ENCODE measurements at places on chromosomes 7 and 10. TPM values are rescaled to one million over a fixed set of nuclear protein-coding genes. Genes with fewer than 3 reads are reported as not detected.
A peak's percentile ranks its signal among the peaks of the same experiment; 100 is the strongest.

GRCh38 chr7:131011976-131012375 lies 278.0 kb upstream of the KLF14 start:
- H3K27me3 ChIP-seq, result peaks cover 3% of the 10 kb centered on the region
- H3K4me1 ChIP-seq, result peaks cover 97% of the 10 kb centered on the region
- peak; percentile 91 for DNase-seq
- peaks cover 30% of the 10 kb centered on the region for H3K36me3 ChIP-seq

DNA sequence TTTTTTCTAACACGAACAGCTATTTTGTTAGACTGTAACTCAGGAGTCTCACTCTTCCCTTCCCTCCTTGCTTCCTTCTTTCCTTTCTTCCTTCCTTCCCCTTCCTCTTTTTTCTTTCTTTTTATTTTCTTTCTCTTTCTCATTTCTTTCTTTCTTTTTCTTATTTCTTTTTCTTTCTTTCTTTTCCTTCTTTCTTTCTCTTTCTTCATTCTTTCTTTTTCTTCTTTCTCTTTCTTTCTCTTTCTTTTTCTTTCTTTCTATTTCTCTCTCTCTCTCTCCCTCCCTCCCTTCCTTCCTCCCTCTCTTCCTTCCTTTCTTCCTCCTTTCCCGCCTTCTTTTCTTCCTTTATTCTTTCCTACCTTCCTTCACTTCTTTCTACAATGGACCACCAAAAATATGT lies 1443.0 kb upstream of the LRRTM3 start:
- no peak overlapping the region for H3K4me3 ChIP-seq
- H3K27me3 ChIP-seq, result no peaks in the 10 kb centered on the region
- no peaks in the 10 kb centered on the region for H3K36me3 ChIP-seq
- no peak overlapping the region for H3K27ac ChIP-seq

DNA sequence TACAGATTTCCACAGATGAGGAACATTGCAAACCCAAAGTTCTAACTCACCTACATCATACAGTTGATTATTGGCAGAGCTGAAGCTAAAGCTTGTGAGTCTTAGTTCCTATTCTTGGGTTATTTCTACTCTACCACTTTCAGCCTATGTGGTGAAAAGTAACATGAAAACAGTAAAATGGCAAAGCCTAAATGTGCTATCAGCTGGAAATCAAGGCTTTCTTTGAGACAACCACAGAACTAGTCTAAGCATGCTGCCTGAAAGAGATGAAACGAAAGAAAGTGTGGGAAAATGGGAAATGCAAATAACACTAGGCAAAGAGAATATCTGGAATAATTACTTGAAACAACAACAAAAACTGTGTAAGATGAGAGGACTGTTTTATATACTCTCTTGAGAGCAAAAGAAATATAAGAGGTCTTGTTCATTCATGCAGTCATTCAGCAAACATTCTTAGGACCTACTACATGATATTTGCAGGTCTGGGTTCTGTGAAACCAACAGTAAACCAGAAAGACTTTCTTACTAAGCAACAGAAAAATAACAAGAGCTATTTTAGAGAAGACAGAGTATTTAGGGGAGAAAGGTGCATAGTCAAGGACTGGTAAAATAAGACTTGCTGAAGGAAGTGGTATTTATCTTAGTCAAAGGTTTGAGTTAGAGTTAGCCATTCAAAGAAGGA lies 437.1 kb downstream of the HTR7 start:
- DNase-seq, result no peak
- peaks cover 8% of the 10 kb centered on the region for H3K36me3 ChIP-seq
- H3K4me1 ChIP-seq, result peaks cover 35% of the 10 kb centered on the region
- no peak overlapping the region for H3K27ac ChIP-seq
- H3K27me3 ChIP-seq, result no peaks in the 10 kb centered on the region

- H3K27me3 ChIP-seq, result no peaks in the 10 kb centered on the region
- H3K27ac ChIP-seq, result no peak overlapping the region
- no peaks in the 10 kb centered on the region for H3K4me1 ChIP-seq
- no peak overlapping the region for H3K4me3 ChIP-seq
These were observed 644.6 kb downstream of the AUTS2 start for GRCh38 chr7:70242826-70243225.

DNA sequence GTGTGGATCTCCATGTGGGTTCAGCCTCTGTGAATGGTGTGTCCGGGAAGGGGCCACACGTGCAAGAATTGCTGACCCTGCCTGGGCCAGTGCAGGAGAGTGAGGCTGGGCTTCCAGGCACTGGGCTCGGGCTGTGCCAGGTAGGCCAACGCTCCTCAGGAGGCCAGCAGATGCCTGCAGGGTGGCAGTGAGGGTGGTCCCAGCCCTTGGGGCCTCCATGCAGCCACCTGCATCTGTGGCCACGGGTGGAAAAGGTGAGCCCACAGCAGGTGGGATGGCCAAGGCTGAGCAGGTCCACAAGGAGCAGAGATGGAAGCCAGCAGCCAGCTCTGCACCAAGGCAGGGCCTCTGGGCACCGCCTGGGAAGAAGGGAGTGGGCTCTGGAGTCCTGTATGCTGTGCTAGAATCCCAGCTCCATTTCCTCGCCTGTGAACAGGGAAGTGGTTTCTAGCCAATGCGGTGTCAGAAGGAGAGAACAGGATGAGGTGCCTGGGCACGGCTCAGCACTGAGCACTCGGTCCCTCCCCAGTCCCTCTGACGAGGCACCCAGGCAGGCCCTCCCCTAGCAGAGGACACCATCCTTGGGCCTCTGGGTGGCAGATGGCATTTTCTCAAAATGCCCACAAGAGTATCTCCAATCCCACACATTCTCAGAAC lies 31.1 kb upstream of the RET start:
- peaks cover 9% of the 10 kb centered on the region for H3K27me3 ChIP-seq
- H3K36me3 ChIP-seq, result no peaks in the 10 kb centered on the region
- no peak overlapping the region for H3K27ac ChIP-seq
- peaks cover 22% of the 10 kb centered on the region for H3K4me1 ChIP-seq
- no peak for DNase-seq
- no peak overlapping the region for H3K4me3 ChIP-seq

DNA sequence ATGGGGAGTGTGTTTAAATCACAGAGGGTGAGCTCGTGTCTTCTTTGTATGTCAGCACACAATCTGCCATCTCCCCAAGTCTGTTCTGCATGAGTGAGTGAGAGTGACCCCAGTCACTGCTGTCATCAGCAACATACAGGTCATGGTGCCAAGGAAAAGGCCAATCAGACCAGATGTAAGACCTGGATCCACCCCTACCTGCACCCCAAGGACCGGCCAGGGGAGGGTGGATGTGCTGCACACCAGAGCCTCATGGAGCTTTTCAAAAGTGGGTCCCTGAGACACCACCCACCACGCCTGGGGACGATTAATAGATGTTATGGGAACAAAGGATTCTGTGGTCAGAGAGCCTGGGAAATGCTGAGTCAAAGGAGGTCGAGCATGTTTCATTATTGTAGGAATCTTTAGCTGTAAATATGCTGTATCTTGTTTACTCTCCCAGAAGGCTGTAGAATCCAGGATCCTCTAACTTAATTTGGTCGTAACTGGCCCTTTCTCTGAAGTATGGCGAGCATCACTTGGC lies 420.5 kb downstream of the RPS24 start:
- H3K27ac ChIP-seq, result no peak overlapping the region
- H3K36me3 ChIP-seq, result no peaks in the 10 kb centered on the region
- H3K4me3 ChIP-seq, result no peak overlapping the region

The UCN3 gene
- not detected for total RNA-seq

The SPACDR gene
- 1.6 TPM for total RNA-seq

The BAIAP2L1 gene
- 17.5 TPM for total RNA-seq

The CCL26 gene
- total RNA-seq, result 6.3 TPM

All from HFFc6 (cell line).